Stimulated activated CD4-positive, alpha-beta T cell treated with anti-CD3 and anti-CD28 coated beads, TNF-alpha, amount 100 ng/mL, for 48 hours (primary cell): ENCODE measurements at places on chromosomes 1 and 21.

DNA sequence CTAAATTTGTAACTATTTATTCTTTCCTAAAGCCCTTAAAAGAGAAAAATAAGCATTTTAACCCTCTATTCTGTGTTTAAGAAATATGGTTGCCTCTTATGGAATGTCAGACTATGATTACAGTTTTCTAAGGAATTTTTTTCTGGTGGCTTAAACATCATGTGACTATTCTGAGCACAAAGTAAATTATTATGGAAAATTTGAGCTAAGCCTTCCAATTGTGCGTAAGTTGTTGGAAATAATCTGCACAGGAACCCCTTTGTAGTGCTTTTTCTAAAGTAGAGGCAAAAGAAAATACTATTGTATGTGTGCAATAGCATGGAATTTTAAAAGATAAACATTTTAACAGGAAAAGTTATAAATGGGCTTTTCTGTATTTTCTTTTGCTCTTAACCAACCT, 254.8 kb downstream of the PBX1 start:
- no peak for DNase-seq

GRCh38 chr1:110783292-110783918, 89.5 kb upstream of the CD53 start:
- DNase-seq = no peak

DNA sequence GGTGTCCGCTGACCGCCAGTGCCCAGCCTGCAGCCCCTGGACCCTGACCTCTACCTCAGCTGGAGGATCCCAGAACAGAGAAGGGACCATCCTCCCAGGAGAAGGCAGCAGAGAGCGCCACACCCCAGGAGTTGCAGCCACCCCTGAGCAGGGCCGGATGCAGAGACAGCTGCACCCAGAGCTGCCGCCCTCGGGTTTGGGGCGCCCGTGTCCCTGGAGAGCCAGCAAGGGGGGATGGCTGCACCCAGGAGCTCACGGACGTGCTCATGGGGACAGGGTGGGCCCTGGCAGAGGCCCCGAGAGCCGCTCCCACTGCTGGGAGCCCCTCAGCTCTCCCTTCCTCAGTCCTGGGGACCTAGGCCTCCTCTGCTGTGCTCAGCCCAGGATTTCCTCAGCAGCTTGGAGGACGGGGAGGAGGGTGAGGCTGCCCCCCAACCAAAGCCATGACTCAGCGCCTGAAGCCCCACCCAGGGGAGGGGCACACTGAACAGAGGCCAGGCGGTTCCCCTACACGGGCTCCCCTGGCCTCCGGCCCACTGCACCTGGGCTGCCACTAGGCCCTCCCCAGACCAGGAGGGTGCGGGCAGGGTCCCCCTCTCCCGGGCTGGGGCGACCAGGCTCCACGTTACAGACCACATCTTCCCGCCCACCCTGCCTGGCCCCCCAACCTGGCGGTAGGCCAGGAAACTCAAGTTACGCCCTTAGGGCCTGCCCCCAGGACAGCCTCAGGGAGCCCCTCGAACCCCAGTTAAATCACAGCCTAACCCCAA, 2.2 kb downstream of the ACAP3 start:
- no peak for DNase-seq

DNA sequence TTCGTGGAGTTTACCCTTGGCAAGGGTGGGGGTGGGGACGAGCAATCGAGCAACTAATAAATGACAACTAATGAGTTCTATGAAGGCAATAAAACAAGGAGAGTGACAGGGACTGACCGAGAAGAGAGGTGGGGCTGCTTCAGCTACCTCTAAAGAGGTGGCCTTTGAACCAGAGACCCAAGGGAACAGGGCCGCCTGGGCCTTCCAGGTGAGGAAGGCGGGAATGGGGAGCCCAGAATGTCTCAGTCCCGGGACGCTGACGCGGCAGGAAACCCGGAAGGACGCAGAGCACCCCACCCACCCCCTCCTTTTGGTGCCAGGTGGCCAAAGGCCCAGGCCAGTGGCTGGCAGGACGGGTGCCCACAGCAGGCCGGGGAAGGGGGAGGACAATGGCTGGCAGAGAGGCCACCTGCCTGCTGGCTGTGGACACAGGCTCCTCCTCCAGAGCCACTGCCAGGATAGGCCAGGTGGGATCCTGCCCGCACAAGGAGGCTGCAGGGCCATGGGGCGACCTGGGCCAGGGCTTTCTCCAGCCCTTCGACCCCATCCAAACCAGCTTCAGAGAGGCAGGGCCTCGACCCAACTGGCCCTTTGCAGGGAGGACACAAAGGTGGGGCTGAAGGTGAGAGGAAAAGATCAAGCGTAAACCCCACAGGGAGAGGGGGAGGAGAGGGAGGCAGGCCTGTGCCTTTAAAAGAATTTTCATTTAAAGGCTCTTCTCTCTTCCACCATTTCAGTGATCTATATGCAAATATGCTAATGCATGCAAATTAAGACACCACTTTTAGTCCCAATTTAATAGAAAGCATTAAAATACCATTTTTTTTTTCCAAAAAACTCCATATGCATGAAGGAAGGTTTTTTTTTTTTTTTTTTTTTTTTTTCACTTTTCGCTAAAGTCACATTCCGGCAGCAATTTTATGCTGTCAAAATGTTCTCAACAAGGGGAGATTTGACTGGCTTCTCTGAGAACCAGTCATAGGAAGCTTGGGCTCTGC, 58.1 kb downstream of the CASZ1 start:
- DNase-seq = no peak

- DNase-seq = no peak
Measured at GRCh38 chr1:24915816-24916602, 14.1 kb downstream of the RUNX3 start.

DNA sequence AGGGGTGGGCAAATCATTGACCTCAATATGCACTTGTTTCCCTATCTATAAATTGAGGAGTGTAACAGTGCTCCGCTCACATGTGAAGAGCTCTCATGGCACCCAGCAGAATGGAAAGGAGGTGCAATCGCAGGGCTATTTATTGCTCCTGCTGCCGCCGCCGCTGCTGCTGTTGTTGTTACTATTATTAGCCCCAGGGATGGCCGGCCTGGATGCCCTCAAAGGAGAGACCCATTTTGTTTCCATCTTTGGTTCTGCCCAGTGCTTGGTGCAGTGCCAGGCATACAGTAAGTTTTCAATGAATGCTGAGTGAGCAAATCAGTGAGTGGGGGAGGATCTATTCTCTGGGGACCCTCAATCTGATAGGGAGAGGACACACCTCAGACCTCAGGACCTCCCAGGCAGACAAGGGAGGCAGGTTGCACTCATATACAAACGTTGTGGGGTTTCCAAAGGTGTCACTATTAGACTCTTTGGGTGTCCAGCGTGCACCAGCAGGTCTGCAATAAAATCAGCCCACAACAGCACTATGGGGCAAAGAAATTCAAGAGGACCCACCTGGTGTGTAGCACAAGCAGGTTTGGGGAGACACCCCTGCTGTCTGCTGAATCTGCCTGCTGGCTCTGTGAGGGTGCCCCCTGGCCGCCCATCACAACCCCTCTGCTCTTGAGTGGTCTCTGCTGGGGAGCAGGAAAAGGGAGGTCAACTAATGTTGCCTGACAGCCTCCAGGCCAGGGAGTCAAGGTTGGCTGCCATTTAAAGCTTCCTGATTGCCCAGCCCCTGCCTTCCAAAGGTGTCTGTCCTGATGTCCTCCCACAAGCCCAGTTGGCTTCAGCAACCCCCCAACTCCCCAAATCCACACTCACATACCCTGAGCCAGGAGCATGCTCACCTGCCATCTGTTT, 136.3 kb downstream of the ACTL8 start:
- no peak for DNase-seq

- no peak for DNase-seq
Measured at GRCh38 chr21:45938453-45938755, 43.2 kb upstream of the COL6A1 start.

DNA sequence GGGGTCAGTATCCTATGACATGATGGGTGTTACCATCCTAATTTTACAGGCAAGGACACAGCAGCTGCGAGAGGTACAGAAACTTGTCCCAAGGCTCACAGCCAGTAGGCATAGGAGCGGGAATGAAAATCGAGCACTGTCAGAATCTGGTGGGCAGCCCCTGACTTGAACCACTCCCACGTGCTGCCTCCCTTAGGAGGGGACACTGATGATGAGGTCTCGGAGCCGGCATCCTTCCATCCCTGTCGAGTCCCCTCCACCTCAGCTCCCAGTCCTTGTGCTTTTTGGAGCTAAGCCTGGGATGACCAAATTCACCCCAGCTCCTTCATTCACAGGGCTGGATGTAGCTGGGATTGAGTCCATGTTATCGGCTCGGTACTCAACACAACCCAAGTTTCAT, 49.0 kb downstream of the B3GALT5 start:
- no peak for DNase-seq

- DNase-seq = no peak
Measured at GRCh38 chr21:26082549-26082948, 88.0 kb downstream of the APP start.

GRCh38 chr1:110548381-110548780, 29.4 kb upstream of the KCNA10 start:
- DNase-seq = no peak

DNA sequence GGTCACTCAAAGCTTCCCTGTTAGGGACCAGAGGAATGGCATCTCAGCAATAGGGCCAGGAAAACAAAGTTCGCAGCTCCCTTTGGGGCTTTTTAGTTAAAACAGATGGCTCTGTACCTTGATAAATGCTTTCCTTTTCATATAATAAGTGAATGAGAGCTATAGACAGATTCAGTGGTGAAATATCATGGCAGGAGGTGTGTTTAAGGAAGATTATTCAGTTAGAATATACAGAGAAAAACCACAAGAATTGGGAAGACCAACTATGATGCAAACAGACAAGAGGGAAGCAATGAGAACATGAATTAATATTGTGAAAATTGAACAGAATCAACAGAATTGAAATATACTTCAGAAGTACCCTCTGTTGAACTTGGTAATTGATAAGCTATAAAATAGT, 379.4 kb downstream of the PLPP3 start:
- no peak for DNase-seq

GRCh38 chr1:177328251-177328650, 157.5 kb downstream of the BRINP2 start:
- DNase-seq = no peak

DNA sequence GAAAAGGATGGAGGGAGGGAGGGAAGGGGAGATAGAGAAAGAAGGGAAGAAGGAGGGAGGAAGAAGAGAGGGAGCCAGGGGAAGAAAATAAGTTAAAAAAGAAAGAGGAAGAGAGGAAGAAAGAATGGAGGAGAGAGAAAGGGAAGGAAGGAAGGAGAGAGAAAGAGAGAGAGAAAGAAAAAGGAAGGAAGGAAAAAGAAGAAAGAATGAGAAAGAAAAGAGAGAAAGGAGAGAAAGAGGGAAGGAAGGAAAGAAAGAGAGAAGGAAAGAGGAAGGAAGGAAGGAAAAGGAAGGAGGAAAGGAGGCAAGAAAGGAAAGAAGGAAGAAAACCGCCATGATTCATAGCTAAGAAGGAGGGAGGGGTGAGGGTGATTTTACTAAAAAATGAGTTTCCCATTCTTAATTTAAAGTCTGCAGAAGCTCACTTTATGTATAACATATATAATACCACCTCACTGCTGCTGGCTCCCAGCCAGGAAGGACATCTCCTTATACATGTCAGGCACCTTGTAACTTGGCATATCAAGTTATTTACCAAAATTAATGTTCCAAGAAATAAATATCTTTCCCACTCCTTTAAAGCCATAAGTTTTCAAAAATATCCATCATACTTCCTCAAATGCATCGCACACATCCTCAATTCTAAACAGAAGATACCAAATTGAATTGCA, 46.0 kb upstream of the OLIG2 start:
- no peak for DNase-seq
